NB4 (cell line): ENCODE measurements at places on chromosomes 4 and X.

DNA sequence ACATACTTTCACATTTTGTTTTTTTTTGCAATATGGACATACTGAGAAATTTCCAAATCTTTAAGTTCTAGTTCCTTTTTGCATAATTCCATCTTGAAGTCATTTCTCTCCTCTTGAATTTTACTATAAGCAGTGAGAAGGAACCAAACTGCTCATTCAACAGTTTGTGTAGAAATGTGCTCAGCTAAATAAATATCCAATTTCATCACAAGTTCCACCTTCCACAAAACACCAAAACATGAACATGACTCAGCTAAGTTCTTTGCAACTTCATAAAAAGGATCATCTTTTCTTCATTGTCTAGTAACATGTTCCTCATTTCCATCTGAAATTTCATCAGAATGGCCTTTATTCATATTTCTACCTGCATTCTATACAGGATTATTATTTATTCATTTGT, 77.3 kb upstream of the FGF13 start:
- no peak for DNase-seq

GRCh38 chr4:163755013-163755412, 260.5 kb downstream of the TMA16 start:
- peak; percentile 21 for DNase-seq

- no peak for DNase-seq
Observed at GRCh38 chr4:149441338-149441737, 374.3 kb downstream of the IQCM start.

- no peak for DNase-seq
Observed at GRCh38 chr4:128775477-128775876, 34.0 kb upstream of the JADE1 start.

- DNase-seq, result no peak
Observed at GRCh38 chr4:522911-523443, 24.0 kb downstream of the PIGG start.

DNA sequence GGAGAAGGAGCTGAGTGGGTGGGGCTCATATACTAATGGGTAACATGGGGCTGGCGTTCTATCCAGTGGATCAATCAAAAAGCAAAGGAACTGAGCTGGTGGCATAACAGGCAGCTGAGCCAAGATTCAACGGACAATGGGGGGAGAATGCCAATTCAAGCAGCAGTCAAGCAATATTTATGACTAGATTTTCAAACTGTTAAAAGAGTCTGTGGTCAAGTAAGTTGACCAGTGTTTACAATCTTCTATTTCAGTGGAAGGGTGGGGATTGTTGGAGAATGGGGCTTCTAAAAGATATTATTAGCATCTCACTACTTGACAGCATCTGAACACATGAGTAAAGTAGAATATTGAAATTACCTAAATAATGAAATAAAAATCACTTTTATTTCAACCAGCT, 64.9 kb upstream of the SCRG1 start:
- DNase-seq, result no peak

DNA sequence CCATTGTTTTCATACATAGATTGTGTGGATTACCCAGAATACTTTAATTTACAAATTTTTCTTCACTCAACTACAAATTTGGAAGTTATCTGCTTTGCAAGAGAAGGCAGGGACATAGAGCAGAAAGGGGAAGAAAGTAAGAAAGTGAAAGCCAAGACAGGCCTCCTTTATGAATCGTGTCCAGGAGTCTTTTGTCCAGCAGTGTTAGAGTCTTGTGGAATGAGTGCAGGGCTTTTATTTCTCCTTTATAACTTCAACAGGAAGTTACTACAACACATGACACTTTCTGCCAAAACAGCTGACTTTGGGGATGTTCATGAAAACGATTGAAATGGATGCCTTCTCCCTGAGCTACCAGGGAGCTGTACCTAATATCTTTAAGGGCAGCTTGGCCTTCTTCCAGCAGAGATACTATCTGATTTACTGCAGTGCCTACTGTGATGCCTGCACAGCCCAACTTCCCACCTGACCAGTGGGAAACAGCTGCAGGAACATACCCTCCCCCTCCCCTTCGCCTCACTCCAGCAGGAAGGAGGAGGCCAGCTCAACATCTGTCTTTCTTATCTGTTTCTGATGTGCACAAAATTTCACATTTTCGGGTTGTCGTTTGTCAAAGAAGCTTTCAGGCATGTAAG, 557.7 kb upstream of the SLIT2 start:
- no peak for DNase-seq

- no peak for DNase-seq
Observed at GRCh38 chrX:2373615-2374014, 127.2 kb downstream of the DHRSX start.

GRCh38 chr4:67910585-67910905, 26.7 kb upstream of the TMPRSS11D start:
- no peak for DNase-seq

GRCh38 chr4:31984872-31985271, 1264.7 kb downstream of the PCDH7 start:
- DNase-seq, result peak; percentile 85

DNA sequence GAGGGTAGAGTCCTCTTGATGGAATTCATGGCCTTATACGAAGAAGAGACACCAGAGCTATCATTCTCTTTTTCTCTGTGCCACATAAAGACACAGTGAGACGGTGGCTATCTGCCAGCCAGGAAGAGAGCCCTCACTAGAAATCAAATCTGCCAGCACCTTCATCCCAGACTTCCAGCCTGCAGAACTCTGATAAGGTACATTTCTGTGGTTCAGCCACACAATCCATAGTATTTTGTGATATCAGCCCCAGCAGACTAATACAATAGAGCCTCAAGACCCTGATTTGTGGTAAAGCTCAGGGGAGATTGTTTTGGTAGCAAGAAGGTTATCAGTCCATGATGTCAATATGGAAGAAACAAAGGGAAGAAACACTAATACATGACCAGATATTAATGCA, 1213.2 kb downstream of the NLGN4X start:
- no peak for DNase-seq

DNA sequence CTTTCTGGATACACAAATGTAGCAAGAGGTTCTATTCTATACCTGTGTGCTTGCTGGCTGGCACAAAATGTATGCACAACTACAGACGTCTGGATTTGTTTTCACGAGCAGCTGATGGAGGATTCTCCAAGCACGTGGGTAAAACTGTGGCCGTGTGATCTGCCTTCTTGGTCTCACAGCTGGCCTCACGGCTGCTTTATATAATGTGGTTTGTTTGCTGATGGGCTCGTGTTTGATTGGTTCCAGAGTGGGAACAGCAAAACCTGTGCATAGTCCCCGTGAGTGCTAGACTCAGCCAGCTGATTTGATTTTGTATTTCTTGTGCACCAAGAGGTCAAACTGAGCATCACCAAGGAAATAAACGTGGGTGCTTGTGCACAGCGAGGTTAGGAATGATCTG, 262.6 kb upstream of the RPS6KA3 start:
- no peak for DNase-seq

DNA sequence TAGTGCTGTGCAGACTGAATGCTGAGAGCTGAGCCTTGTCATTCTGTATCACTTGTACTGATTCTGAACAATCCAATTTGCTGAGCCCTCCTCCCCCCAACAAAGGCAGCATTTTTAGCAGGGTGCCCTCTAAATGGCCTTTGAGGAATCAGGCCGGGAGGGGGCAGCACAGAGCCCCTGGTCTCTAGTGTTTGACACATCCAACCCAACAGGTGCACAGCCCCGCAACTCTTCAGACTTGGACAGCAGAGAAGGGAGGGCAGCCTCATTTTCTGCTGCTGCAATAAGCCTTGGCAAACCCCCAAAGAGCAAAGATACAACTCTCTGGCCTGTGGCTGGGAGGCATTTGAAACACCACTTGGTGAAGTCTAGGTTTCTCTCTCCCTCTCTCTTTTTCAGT, 3.4 kb downstream of the ATP1B4 start:
- DNase-seq, result peak; percentile 44

GRCh38 chr4:176464748-176465147, 145.0 kb downstream of the SPCS3 start:
- DNase-seq, result no peak
